Left ventricle myocardium inferior (tissue), 1 donor: ENCODE measurements at places on chromosomes 1 and 21. TPM values are rescaled to one million over a fixed set of nuclear protein-coding genes. Genes with fewer than 3 reads are reported as not detected.

Gene AMPD1
- not detected for total RNA-seq

Gene PLA2G2C
- total RNA-seq: not detected

Gene NBPF4
- not detected for total RNA-seq

Gene CFAP410
- total RNA-seq: 12.0 TPM

Gene DISC1
- total RNA-seq: 3.5 TPM

Gene ZNF683
- not detected for total RNA-seq

DNA sequence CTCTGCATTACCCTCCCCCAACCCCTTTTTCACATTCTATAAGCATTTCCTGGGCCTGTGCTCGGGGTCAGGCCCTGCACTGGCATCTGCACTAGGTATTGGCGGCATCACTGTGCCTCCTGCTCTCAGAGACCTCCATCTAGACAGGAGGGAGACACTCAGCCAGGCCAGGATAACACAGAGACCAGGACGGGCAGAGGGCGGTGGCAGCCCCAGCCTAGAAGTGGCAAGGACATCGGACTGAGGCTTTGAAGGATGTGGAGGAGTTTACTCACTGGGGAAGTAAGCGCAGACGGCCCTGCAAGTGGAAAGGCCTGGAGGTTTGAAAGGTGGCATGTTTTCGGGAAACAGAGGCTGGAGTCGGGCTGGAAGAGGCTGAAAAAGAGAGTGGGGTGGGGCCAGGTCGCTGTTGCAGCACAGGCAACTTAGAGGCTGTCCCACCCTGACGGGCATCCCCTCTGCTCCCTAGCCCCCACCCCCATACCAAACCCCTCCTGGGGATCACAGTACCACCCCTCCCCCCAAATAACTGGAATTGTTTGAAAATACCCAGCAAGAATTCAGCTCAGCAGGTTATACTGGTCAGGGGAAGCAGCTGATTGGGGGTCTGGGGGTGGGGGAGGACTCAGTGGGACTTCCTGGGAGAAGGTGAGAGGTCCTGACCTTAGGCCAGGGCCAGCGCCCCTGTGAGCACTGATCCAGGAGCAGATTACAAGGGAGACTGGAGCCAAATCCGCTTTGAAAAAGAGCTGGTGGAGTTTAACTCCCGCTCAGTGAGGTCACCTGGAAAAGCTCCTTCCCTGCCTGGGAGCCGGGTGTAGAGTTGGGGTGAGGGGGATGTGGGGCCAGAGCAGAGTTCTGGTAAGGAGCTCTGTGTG is 121.8 kb upstream of the WNT4 start:
- no peak for DNase-seq

DNA sequence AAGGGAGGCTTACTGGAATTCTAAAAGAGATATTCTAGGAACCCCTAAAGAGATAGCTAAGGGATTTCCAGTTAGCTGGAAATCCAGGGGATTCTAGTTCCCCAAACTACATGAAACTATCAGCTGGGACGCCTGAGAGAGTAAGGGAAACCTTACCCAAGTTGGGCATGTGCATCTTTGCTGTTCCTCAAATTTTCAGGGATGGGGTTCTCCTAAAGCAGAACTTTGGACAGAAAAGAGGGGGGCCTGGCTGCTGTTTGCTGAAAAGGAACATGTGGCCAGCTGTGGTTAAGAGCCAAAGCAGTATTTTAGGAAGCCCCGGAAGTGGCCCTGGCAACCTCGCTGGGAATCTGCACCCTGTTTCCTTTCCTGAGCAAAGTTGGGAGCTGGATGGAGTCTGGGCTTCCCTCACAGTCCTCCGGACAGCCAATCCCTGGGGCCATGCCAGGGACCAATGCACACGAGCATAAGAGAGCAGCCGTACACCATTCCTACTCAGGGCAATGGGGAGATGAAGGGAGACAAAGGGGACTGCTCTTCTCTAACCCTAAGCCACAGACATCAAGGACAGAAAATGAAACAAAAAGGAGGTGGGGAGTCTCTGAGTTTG is 154.3 kb downstream of the PLXNA2 start:
- DNase-seq: peak; percentile 34

GRCh38 chr1:88549536-88549935 is 134.5 kb upstream of the PKN2 start:
- DNase-seq: no peak

GRCh38 chr1:229579059-229579673 is 20.7 kb upstream of the ABCB10 start:
- DNase-seq: peak; percentile 61

GRCh38 chr1:202086579-202087350 is 36.0 kb upstream of the GPR37L1 start:
- no peak for DNase-seq

- DNase-seq: no peak
These were observed 50.1 kb upstream of the RWDD3 start for GRCh38 chr1:95183952-95184351.

DNA sequence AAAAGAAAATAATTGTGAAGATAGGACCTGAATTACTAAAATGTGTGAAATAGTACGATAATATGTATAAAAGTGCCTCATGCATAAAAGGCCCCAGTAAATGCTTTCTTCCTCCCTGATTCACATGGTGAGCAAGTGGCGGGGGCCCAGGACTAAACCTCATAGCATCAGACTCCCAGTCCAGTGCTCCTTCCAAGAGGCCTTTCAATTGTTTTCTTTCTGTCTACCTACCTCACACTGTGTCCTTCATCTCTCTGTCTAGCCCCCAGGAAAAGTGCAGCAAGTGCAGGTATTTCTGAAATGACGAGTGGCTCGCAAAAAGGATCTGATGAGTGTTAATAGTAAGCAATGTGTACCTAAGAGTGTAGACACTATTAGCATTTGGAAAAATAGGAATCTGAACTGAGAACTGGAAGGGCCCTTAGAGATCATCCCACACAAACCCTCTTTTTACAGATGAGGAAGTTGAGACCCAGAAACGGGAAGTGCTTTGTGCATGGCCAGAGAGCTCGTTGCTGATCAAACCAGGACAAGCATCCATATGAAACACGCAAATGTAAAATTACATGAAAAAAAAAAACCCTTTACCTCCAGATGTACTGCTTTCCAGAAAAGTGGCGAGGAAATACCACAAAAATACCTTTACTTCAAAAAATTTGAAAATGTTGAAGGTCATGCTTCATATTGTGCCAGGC is 118.2 kb upstream of the HOOK1 start:
- DNase-seq: no peak

GRCh38 chr21:41759926-41760325 is 6.9 kb downstream of the RIPK4 start:
- DNase-seq: no peak

- no peak for DNase-seq
These were observed 21.6 kb downstream of the MAPKAPK2 start for GRCh38 chr1:206706298-206706791.

GRCh38 chr1:201385299-201385891 is 7.9 kb upstream of the TNNT2 start:
- DNase-seq: no peak

- DNase-seq: no peak
These were observed 1010.3 kb downstream of the AMY1C start for GRCh38 chr1:104760017-104760416.

DNA sequence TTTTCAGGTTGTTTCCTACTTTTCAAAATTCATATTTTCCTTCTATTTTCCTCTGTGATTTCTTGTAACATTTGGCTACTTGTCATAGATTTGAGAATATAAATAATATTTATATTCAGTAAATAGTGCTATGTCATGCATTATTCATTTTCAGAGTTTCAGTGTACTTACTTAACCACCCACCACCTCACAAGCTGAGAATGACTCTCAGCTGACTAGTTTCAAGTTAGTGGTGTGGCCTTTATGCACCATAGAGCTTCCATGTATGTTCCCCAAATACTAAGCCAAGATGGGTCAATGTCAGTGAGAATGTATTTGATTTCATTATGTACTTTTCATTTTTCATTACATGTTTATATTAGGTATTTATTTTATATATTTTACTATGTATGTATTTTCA is 56.9 kb upstream of the RGS1 start:
- no peak for DNase-seq

DNA sequence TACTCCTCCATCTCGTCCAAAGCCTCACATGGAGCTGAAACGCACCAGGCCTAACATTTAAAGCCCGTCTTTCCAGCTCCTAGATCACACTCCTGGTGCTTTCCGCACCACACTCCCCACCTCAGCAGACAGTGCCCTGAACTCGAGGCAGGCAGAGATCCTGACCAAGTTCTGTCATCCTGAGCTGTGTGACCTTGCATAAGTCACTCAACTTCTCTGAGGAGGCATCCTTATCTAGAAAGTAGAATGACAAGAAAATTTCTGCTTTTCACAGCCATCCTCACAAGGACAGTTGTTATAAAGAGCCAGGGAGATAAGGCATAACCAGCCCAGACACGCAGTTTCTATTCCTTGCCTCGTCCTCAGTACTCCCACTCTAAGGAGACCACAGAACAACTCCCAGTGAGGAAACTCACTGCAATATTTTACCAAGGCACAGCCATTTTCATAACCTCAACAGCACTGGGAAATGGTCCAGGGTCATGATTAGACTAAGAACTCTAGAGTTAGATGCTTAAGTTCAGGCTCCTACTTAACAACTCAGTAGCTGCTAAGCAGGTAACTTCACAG is 3.1 kb downstream of the LRP8 start:
- no peak for DNase-seq

DNA sequence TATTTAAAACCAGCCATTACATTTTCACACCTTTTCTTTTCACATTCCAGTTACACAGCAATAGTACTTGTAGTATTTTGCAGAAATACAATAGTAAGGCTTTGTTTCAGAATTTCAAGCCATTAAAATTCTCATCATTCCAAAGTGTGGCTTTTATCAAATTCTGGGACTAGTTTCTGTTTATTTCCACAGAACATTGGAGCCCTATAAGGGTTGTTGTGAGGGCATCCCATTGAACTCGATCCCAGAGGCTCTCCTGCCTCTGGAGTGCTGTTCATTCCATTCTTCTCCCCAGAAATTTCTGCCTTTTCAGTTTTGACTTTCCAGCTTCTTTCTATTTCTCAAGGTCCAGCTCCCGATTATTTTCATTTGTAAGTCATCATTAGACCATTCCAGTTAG is 645.5 kb downstream of the ADGRL2 start:
- no peak for DNase-seq

- no peak for DNase-seq
These were observed 25.5 kb downstream of the RGS7 start for GRCh38 chr1:241331328-241332036.

DNA sequence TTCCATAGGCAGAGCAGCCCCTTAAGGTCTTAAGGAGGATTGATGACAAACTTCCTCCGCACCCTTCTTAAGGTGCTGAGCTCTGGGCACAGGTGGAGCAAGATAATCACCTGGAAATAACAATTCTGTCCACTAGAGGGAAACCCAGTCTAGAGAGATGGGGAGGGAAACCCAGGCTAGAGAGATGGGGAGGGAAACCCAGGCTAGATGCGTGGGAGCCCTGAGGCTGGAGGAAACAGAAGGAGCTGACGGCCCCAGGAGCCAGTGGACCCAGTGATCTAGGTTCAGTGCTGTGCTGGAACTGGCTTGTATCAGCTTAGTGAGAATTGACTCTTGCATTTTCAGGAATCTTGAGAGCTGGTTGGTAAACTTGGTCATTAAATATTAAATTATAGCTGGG is 17.8 kb upstream of the MYCL start:
- DNase-seq: no peak

- no peak for DNase-seq
These were observed 1.4 kb upstream of the FAM151A start for GRCh38 chr1:54624466-54625464.

DNA sequence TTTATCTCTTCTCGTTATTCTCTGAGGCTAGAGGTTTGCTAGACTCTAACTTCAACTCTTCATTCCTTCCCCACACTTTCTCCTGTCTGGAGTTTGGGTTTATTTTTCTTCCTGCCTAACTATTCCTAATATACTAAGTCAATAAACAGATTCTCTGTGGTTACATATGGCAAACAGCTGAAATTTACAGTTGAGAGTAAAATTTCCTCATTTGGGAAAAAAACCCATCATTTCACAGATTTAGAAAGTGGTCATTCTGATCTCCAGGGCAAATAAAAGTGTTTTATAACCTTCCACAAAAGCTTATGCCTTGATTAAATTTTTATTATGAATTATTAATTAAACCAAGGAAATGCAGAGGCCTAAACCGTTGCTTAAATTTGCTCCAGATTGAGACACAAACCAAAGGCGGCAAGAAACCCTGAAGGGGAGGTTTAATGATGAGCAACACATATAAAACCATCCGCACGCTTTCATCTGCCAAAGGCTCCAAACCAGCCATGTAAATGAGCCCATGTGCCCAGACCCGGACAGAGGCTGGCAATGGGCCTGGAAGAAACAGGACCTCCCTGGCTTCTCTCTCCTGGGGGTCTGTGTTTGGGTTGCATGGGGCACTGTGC is 201.7 kb upstream of the LMO4 start:
- DNase-seq: no peak

- peak; percentile 54 for DNase-seq
These were observed 836 bp downstream of the OLFML3 start for GRCh38 chr1:113980110-113980509.

DNA sequence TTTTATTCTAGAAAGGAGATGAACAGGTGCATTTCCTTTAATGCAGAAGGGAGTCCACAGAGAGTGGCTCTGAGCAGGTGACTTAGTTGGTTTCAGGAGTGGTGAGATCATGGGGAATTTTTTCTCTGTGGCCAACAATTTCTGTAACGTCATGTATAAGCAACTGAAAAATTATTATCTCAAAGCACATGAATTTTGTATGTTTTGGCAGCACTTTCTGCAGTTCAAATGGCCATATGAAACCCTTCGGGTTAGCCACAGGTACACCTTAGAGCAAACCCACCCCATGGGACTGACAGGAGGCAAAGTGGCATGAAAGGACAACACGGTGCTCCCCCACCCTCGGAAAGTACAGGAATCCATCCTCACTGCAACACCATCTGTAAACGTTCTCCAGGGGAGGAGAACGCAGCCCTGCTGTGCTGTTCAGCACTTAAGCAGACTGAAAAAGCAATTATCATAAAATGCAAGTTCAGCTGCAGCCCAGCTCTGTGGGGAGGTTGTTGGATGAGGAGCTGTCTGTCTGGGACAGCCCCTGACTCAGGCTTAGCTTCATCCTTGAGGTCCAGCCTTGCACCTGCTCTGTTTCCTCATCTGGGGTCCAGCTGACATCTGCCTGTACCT is 55.8 kb upstream of the CLDN14 start:
- DNase-seq: no peak

- no peak for DNase-seq
These were observed 5.0 kb upstream of the KMO start for GRCh38 chr1:241527146-241527545.

- DNase-seq: no peak
These were observed 11.2 kb upstream of the RAP1GAP start for GRCh38 chr1:21680381-21680780.

- no peak for DNase-seq
These were observed 28.6 kb upstream of the TMEM61 start for GRCh38 chr1:54951810-54952226.
